ENCODE measurements at places on chromosomes 7 and 10. TPM values are rescaled to one million over a fixed set of nuclear protein-coding genes. Genes with fewer than 3 reads are reported as not detected.
A peak's percentile ranks its signal among the peaks of the same experiment; 100 is the strongest.

DNA sequence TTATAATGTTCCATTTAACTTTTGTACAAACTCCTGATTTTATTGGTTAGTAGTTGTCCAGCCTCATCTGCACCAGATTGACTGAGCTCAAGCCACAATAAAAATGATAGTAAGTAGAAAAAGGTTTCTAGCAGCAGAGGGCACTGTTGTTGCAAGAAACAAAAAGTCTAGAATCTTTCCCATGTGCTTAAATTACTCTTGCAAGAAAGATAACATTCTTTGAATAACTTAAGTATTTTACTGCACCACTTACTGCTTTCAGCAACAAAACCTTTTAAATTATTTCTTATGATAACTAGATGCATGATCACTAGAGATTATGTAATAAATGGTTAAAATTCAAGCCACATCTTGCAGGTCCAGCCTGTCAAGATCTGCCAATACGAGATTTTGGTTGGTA is 27.0 kb downstream of the LMOD2 start:
- DNase-seq, result peak; percentile 74
- no peak overlapping the region for H3K4me3 ChIP-seq

- peaks cover 20% of the 10 kb centered on the region for H3K27me3 ChIP-seq
- H3K27ac ChIP-seq, result no peak overlapping the region
- H3K4me1 ChIP-seq, result no peaks in the 10 kb centered on the region
- H3K36me3 ChIP-seq, result no peaks in the 10 kb centered on the region
These were observed 55.1 kb upstream of the KDM7A start for GRCh38 chr7:140231771-140232491.

- H3K27ac ChIP-seq, result no peak overlapping the region
- no peaks in the 10 kb centered on the region for H3K27me3 ChIP-seq
- H3K4me1 ChIP-seq, result no peaks in the 10 kb centered on the region
- H3K36me3 ChIP-seq, result no peaks in the 10 kb centered on the region
- H3K4me3 ChIP-seq, result peak overlapping the region; percentile 46
- DNase-seq, result peak; percentile 46
These were observed 17.8 kb upstream of the ZKSCAN1 start for GRCh38 chr7:99997545-99998137.

OR9A2 gene
- not detected for polyA plus RNA-seq

UNCX gene
- polyA plus RNA-seq, result not detected

DNA sequence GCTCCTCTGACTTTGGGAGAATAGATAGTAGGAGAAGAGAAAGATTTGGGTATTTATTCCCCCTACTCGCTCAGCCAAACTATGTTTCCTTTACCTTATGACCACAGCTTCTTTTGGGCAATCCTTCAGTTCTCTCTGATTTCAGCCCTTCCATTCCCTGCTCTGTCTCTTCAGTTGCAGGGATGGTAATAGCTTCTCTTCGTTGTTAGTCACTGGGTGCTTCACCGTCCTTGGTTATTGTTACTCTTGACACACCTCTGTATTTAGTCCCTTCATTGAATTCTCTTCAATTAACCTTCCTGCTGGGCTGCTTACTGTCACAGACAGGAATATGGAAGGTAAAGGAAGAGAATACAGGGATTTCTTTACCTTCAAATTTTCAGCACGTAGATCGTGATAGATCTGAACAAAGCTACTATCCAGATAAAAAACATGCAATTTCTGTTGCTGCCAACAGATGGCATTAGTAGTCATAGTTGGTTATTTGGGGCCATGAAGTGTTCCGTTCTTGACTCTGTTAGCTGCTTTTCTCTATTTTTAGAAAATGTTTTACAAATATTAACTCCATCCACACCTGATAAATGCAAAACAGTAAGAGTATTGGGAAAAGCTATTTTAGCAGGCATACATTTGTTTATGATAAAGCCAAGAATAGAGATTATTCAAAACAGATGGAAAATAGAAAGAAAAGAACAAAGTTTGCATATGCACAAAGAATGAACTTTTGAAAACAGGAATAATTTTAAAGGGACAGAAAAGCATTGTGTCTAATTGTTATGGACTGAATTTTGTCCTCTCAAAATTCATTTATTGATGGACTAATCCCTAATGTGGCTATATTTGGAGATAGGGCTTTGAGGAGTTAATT is 14.0 kb upstream of the PTTG1IP2 start:
- no peak overlapping the region for H3K4me3 ChIP-seq
- no peaks in the 10 kb centered on the region for H3K27me3 ChIP-seq
- H3K36me3 ChIP-seq, result no peaks in the 10 kb centered on the region
- H3K4me1 ChIP-seq, result no peaks in the 10 kb centered on the region

MASTL gene
- 12.0 TPM for polyA plus RNA-seq
